Fibroblast of the aortic adventitia (primary cell): ENCODE measurements at places on chromosomes 11 and 22. TPM values are rescaled to one million over a fixed set of nuclear protein-coding genes. Genes with fewer than 3 reads are reported as not detected.

DNA sequence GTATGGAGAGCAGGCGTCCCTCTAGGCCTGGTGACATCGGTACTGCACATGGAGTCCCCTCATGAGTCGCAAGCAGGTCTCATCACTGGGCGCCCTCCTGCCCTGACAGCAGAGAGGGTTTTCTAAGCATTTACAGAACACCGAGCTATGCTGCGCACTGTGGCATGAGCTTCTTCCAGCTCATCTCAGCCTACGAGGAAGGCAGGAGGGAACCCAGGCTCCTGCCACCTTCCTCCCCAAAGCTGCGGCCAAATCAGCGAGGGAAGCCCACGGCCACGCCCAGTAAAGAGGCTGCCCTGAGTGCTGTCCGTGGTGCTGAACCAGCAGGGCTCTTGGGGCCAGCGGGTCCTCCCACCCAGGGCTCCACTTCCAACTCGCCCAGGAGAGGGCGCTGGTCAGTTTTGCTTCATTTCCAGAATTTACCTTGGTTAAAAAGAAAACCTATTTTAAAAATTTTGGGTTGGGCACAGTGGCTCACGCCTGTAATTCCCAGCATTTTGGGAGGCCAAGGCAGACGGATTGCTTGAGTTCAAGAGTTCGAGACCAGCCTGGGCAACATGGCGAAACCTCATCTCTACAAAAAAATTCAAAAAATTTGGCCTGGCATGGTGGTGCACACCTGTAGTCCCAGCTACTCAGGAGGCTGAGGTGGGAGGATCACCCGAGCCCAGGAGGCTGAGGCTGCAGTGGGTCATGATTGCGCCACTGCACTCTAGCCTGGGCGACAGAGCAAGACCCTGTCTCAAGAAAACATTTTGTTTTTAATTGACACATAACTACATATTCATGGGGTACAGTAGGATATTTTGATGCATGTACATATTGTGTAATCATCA is 34.2 kb downstream of the PHF21B start:
- peak; percentile 83 for DNase-seq

DNA sequence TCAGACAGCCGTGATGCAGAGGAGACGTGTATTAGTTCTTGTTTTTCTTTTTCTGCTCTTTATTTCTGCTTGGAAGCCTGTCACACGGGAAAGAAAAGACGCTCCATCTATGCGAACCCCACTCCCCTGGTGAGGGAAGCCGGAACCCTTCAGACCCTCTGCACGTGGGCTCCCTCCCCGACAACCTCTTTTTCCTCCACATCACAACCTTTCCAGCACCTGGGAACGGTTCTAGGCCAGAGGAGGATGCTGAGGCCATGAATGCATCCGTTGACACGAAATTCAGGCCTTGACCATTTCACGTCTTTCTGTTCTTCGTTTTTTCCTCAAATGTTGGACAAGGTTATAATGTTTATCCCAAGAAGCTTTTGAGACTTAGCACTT is 85.3 kb upstream of the WNT7B start:
- no peak for DNase-seq

DNA sequence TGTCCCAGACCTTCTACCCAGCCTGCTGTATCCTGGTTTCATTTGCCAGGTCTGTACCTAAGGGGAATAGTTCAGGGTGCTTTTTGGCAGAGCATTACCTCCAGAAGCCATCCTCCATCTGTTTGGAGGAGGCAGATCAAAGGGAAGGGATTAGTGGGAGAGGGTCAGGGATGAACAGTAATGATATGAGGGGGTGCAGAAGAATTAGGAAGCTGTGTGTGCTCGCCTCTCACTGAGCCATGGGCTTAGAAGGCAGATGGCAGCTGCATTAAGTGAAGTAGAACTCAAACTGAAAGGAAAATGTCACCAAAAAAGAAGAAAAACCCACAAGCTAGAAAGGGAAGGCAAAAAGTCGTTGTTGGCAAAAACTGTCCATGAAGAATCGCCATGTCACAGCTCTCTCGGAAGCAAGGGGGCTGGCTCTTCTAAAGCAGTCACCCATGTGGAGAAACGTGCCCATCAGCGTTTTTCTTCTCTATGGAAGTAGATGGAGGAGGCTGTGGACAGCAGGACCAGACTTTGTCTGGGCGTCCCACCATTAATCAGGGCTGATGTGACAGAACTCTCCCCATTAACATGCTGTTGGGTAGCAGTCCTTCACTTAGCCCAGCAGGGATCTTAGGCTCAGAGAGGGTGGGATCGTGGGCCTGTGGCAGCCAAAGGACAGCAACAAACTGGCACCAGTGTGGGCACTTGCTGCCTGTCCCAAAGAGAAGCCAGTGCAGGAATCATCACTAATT is 46.8 kb downstream of the CEP164 start:
- no peak for DNase-seq

DNA sequence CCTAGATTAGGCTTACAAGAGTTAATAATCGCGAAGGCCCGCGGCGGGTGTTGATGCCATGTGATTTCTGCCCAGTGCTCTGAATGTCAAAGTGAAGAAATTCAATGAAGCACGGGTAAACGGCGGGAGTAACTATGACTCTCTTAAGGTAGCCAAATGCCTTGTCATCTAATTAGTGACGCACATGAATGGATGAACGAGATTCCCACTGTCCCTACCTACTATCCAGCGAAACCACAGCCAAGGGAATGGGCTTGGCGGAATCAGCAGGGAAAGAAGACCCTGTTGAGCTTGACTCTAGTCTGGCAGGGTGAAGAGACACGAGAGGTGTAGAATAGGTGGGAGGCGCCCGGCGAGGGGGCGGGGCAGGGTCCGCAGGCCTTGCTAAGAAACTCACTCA is 65.5 kb downstream of the AAMDC start:
- peak; percentile 32 for DNase-seq

DNA sequence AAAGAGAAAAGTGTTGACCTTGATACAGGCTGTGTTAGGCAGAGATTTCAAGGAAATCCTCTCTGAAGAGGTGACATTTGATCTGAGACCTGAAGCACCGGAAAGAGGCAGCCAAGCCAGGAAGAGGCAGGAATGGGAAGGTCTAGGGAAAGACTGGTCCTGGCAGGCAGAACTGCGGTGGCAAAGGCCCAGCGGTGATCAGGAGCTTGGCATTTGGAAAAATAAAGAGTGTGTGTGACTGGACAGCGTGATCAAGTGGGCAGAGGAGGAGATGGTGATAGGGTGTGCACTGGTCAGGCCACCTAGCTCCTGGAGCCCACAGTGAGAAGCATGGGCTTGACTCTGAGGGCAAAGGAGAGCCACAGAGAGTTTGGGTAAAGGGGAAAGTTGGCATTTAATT is 27.2 kb upstream of the GAB4 start:
- no peak for DNase-seq

RIMBP3B gene
- total RNA-seq, result 0.09 TPM in 1 of 2 replicates, not detected in the other

MMP12 gene
- not detected in 2 replicates for total RNA-seq
